ENCODE measurements at places on chromosomes 12 and 14.

- H3K27ac ChIP-seq: no peak overlapping the region
- no peak for DNase-seq
- no peak overlapping the region for H3K4me3 ChIP-seq
- H3K27me3 ChIP-seq: no peaks in the 10 kb centered on the region
Observed at GRCh38 chr14:22282949-22283348, 306.1 kb downstream of the DAD1 start.

- H3K27ac ChIP-seq: no peak overlapping the region
- H3K4me1 ChIP-seq: no peaks in the 10 kb centered on the region
- no peak overlapping the region for H3K4me3 ChIP-seq
- peaks cover 3% of the 10 kb centered on the region for H3K27me3 ChIP-seq
- no peaks in the 10 kb centered on the region for H3K36me3 ChIP-seq
- no peak for DNase-seq
Observed at GRCh38 chr12:57965766-57966165, 24.4 kb downstream of the ATP23 start.

GRCh38 chr12:32455607-32456071 is 56.3 kb downstream of the FGD4 start:
- no peak overlapping the region for H3K4me3 ChIP-seq
- DNase-seq: peak; percentile 9
- H3K36me3 ChIP-seq: no peaks in the 10 kb centered on the region
- H3K27ac ChIP-seq: no peak overlapping the region
- H3K27me3 ChIP-seq: no peaks in the 10 kb centered on the region

GRCh38 chr12:69540987-69541386 is 44.3 kb upstream of the CCT2 start:
- H3K4me3 ChIP-seq: no peak overlapping the region
- peaks cover 5% of the 10 kb centered on the region for H3K4me1 ChIP-seq
- peaks cover 77% of the 10 kb centered on the region for H3K36me3 ChIP-seq

- H3K27me3 ChIP-seq: peaks cover 7% of the 10 kb centered on the region
- no peaks in the 10 kb centered on the region for H3K36me3 ChIP-seq
- H3K4me1 ChIP-seq: peaks cover 29% of the 10 kb centered on the region
- DNase-seq: no peak
- H3K27ac ChIP-seq: no peak overlapping the region
Observed at GRCh38 chr14:85319101-85319500, 210.8 kb upstream of the FLRT2 start.

- no peak overlapping the region for H3K27ac ChIP-seq
- no peak for DNase-seq
- H3K4me3 ChIP-seq: no peak overlapping the region
- no peaks in the 10 kb centered on the region for H3K27me3 ChIP-seq
Observed at GRCh38 chr14:79369359-79370332, 841.7 kb downstream of the DIO2 start.

DNA sequence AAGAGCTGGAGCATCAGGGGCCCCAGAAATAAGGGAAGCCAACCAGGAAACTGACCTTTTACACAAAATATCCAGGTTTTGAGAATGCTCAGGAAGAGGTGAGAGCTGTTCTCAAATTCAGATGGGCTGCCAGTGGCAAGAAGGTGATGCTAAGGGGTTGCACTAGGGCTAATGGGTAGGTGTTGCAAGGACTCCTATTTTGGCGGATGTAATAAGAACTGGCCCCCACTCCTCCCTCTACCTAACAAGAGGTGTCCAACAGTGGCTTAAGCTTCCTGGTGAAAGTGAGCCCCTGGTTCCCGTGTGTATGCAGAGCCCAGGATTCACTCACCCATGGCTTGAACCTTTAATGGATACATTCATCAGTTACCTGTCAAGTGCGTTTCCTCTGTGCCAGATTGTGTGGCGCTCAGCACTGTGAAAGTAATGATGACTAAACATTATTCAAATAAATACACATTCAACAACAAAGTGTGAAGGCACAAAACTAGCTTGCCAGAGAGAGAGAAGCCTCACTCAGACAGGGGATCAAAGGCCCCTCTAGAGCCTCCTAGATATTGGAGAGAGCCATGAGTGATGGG is 705 bp upstream of the CHGA start:
- peaks cover 88% of the 10 kb centered on the region for H3K27me3 ChIP-seq
- peaks cover 11% of the 10 kb centered on the region for H3K4me1 ChIP-seq
- H3K36me3 ChIP-seq: no peaks in the 10 kb centered on the region
- DNase-seq: no peak

- DNase-seq: no peak
- no peak overlapping the region for H3K4me3 ChIP-seq
- H3K4me1 ChIP-seq: peaks cover 25% of the 10 kb centered on the region
- H3K36me3 ChIP-seq: no peaks in the 10 kb centered on the region
Observed at GRCh38 chr12:26799741-26800140, 33.3 kb downstream of the ITPR2 start.

DNA sequence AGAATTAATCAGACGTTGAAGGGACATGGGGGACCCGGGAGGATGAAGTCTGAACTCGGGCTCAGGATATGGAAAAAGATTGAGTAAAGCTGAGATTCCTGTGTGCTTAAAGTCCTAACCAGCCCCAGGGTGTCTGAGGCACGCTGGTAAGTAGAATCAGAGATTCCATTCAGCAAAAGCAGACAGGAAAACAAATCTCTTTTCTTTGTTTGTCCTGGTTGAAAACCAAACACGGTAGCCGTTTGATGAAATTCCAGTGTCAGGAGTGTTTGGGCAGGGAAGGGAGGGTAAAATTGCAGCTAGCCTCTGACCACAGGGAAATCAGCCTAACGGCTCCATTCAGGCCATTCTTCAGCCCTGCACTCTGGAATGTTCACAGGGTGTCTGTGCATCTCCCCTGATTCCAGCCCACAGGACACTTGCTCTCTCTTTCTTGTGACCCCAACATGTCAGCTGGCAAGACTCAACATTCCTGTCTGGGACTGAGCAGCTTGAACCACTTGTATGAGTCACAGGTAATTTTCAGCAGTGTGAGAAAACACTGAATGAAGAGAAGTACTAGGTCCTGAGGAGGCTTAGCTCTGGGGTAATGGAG is 31.0 kb downstream of the NINJ2 start:
- peak overlapping the region; percentile 10 for H3K27ac ChIP-seq
- DNase-seq: no peak
- peaks cover 44% of the 10 kb centered on the region for H3K4me1 ChIP-seq
- no peak overlapping the region for H3K4me3 ChIP-seq
- H3K36me3 ChIP-seq: no peaks in the 10 kb centered on the region
- peaks cover 12% of the 10 kb centered on the region for H3K27me3 ChIP-seq

- H3K4me3 ChIP-seq: peak overlapping the region; percentile 83
- no peaks in the 10 kb centered on the region for H3K27me3 ChIP-seq
- no peak for DNase-seq
- peaks cover 70% of the 10 kb centered on the region for H3K4me1 ChIP-seq
Observed at GRCh38 chr14:103716091-103716801, 636 bp downstream of the ZFYVE21 start.

GRCh38 chr14:96062506-96062905 is 23.3 kb downstream of the C14orf132 start:
- H3K27me3 ChIP-seq: no peaks in the 10 kb centered on the region
- peaks cover 7% of the 10 kb centered on the region for H3K36me3 ChIP-seq
- H3K4me1 ChIP-seq: no peaks in the 10 kb centered on the region
- no peak for DNase-seq
- H3K27ac ChIP-seq: no peak overlapping the region

- peaks cover 26% of the 10 kb centered on the region for H3K36me3 ChIP-seq
- no peaks in the 10 kb centered on the region for H3K4me1 ChIP-seq
- H3K27me3 ChIP-seq: peaks cover 3% of the 10 kb centered on the region
- no peak for DNase-seq
Observed at GRCh38 chr12:123721245-123721644, 9.1 kb downstream of the ATP6V0A2 start.

DNA sequence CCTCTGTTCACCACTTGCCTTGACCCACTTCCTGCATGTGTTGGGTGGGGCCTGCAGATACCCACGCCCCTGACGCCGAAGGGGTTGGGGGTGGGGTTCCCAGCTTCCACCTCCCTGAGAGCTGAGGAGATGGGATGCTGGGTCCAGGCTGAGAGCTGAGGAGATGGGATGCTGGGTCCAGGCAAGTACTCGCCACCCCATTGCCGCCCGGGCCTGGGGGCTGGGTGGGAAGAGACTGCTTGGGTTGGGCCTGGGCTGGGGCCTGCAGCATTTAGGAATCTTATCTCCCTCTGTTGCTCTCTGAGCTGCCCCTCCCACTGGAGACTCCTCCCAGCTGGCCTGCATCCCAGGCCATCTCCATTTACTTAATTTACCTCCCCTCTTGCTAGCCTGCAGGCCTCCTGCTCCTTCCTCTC is 17.4 kb downstream of the TEAD4 start:
- H3K36me3 ChIP-seq: peaks cover 14% of the 10 kb centered on the region
- no peak overlapping the region for H3K27ac ChIP-seq
- H3K27me3 ChIP-seq: no peaks in the 10 kb centered on the region
- H3K4me3 ChIP-seq: no peak overlapping the region

GRCh38 chr14:97453991-97454390 is 656.8 kb downstream of the VRK1 start:
- peaks cover 15% of the 10 kb centered on the region for H3K4me1 ChIP-seq
- no peak for DNase-seq
- no peaks in the 10 kb centered on the region for H3K36me3 ChIP-seq
- H3K27ac ChIP-seq: no peak overlapping the region

- peaks cover 35% of the 10 kb centered on the region for H3K4me1 ChIP-seq
- no peaks in the 10 kb centered on the region for H3K36me3 ChIP-seq
- no peak for DNase-seq
Observed at GRCh38 chr14:56145181-56145769, 27.1 kb downstream of the PELI2 start.
